CD4-positive, alpha-beta T cell treated with Interleukin-12 subunit alpha and Interleukin-12 subunit beta, for 1 hour (primary cell): ENCODE measurements at places on chromosomes 11 and 22.

- peak; percentile 68 for DNase-seq
Observed at GRCh38 chr22:39932918-39933649, 27.1 kb upstream of the TMA7B start.

GRCh38 chr11:637593-638521 lies 788 bp downstream of the DRD4 start:
- no peak for DNase-seq

DNA sequence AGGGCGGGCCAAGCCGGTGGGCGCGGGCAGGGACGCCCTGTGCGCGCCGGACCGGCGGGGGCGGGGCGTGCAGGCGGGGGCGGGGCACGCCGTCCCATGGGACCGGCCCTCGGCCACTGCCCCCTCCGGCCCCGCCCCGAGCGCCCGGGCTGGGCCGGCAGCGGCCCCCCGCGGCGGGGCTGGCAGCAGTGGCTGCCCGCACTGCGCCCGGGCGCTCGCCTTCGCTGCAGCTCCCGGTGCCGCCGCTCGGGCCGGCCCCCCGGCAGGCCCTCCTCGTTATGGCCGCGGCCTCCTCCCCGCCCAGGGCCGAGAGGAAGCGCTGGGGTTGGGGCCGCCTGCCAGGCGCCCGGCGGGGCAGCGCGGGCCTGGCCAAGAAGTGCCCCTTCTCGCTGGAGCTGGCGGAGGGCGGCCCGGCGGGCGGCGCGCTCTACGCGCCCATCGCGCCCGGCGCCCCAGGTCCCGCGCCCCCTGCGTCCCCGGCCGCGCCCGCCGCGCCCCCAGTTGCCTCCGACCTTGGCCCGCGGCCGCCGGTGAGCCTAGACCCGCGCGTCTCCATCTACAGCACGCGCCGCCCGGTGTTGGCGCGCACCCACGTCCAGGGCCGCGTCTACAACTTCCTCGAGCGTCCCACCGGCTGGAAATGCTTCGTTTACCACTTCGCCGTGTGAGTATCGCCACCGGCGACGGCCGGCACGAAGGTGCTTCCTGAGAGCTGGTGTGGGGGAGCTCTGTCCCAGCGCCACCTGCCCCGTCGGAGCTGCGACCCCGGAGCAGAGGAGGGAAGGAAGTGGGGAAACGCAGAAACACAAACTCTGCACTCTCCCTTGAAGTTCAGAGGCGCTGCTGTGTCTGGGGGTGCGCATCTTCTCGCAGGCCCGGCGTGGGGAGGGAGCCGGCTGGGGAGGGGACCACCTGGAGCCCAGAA lies at the start of gene KCNQ1:
Gene KCNQ1, plus strand, starts transcription at position 188 of the 925 bp plus-strand sequence. Its CDS starts 91 bp downstream, at position 279.
- peak; percentile 67 for DNase-seq

GRCh38 chr11:100354736-100355135 lies 332.4 kb upstream of the ARHGAP42 start:
- no peak for DNase-seq

DNA sequence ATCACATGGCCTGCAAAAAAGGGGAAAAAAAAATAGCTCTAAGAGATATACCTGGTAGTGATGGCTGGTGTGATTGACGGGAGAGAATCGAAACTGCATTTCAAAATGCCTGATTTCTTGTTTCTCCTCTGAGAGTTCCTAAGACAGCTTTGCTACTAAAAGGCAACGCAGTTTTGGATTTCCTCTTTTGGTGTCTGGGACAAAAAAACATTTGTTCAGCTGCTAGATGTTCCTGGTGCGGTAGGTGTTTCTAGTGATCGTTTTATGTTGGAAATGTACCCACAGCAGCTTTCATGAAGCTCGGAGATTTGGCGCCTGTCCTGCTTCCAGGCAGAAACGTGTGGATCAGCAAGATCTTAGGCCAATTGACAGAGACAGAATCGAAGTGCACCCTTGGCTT lies 18.1 kb downstream of the P2RX3 start:
- DNase-seq = no peak

GRCh38 chr11:118252688-118253087 lies 523 bp upstream of the MPZL3 start:
- no peak for DNase-seq

DNA sequence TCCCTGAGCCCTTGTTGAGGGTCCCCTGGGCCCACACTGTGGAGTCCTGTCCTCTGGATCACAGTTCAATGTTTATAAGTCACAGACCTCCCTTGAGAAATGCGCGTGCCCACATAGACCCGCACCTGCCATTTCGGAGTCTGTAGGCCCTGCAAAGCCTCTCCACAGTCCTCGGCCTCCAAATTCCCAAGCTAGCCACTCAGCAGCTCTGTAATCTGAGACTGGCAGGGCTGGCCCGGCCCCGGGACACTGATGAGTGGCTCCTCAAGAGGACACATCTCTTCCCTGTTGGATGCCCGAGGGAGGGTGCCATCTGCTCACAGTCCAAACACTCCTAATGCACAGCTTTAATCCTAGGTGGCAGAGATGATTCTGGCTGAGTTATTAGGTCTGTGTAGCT lies 39.1 kb downstream of the B3GAT1 start:
- no peak for DNase-seq

- DNase-seq = no peak
Observed at GRCh38 chr11:130427581-130428315, 661 bp downstream of the ADAMTS8 start.

DNA sequence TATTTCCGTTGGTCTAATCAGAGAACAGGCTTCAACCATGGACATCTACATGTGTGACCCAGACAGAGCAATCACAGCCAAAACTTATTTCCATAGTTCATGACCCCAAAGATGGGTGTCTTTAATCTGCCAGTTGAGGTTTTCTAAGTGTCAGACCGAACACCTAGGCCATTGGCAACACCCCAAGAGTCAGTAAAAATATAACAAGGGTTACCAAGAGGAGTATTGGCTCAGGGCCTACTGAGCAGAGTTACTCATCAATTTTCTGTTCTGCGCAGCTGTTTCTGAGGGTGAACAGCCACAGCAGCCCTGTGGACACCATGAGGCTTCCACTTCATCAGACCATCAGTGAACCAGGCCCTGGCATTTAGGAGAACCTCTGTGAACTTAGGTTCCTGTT lies 18.8 kb downstream of the GUCD1 start:
- no peak for DNase-seq

DNA sequence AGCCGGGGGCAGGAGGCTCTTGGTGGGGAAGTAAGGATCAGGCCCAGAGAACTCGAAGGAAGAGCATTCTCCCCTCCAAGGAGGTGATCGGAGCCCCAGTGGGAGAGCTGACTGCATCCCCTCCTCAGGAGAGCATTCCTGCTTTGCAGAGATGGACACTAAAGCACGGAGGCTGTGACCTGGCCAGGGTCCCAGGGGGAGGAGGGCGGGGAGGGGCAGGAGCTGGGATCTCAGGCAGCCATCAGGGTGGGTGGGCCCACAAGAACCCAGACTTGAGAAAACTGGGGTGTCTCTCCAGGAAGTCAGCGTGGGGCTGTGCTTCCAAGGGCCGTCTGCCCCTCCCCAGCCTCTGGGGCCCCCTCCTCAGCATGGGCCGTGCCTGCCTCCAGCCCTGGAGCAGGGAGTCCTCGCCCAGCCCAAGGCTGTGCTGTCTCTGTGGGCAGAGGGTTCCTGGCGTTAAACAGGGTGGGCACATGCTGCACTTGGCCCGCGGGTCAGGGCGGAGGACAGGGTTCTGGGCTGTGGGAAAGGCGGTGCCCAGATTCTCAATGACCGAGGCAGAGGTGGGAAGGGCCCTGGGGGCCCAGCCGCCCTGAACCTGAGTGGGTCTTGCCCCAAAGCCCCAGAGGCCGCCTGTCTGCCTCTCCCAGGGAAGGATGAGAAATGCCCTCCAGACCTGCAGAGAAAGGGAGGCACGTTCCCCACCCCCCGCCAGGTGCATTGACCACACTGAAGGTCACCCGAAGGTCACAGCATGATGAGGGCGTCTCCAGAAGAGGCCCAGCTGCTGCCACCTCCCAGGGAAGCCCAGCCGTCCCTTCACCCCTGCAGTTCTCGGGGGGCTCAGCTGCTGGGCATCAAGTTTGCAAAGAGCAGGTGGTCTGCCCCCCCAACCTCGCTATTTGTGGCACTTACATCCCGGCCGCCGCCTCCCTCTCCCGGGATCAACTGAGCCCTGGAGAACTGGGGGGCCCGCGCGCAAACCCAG lies 643 bp downstream of the CEND1 start:
- no peak for DNase-seq

GRCh38 chr11:9280655-9281301 lies 15.6 kb upstream of the DENND5A start:
- peak; percentile 66 for DNase-seq

GRCh38 chr11:75588051-75588481 lies 26.0 kb downstream of the SERPINH1 start:
- DNase-seq = no peak

DNA sequence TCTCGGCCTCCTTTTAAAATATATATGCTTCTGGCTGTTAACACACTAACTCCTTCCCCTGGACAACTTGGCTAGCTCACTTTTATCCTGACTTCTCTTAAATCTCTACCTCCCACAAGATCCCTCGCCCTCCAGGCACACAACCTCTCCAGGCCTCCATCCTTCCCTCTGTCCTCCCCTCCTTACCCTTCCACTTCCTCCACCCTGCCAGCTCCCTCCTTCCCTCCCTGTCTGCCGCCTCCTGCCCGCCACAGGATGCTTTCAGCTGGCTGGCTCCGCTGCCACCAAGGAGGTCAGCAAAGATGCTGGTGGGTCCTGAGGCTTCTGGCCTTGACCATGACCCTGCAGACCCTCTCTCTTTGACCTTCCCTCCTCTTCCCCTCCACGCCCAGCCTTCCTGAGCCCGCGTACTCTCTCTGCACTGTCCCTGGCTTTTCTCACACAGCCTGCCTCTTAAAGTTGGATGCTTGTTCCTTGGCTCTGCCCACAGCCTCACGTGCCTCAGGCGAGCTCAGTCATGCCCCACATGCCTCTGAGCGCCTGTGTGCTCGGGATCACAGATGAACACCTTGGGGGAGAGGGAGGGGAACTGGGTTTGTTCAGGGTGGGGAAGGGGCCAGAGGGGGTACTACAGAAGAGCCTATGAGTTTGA lies 6.7 kb downstream of the NFAM1 start:
- no peak for DNase-seq

GRCh38 chr11:65491614-65492386 lies 7.0 kb upstream of the MALAT1 start:
- no peak for DNase-seq

DNA sequence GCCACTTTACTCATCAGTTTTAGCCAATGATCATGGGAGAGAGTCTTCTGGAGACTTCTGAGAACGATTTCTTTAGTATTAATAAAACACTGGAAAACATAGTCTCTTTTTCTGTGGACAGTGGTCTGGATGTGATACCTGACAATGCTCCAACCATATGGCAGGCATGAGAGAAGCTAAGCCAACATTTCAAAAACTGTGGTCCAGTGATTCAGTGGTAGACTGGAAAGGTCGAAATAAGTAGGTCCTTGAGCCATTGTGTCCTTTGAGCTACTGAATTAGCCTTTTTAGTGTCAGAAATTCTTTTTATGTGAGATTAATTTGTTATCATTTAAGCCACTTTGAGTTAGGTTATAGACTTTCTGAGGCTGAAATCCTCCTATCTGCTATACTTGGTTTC lies 197.7 kb upstream of the CTSC start:
- no peak for DNase-seq

DNA sequence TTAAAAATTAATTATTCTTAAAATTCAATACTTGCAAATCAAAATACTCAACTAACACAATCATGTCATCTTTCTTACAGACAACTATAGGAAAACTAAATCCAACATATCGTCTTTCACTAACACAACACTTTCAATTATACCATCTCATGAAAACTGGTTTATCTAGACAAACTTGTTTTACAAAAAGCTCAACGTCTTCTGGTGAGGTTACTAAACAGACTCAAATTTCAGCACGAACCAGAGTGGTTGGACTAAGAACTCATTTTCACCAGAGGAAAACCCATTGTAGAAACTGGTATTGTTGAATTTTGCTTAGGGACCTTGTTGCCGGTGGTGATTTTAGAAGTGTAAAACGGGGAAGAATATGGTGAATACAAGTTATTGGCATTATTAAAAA lies 52.2 kb downstream of the NUP98 start:
- DNase-seq = no peak

GRCh38 chr11:122847466-122847865 lies 9.2 kb downstream of the CRTAM start:
- no peak for DNase-seq

- peak; percentile 80 for DNase-seq
Observed at GRCh38 chr11:117950301-117950700, 21.1 kb upstream of the TMPRSS13 start.

GRCh38 chr11:57390535-57390934 lies at the start of gene PRG2:
Gene PRG2, minus strand, starts transcription at chr11:57390650. Its CDS starts 706 bp downstream, at chr11:57389944.
- no peak for DNase-seq

- no peak for DNase-seq
Observed at GRCh38 chr22:23375031-23375827, 194.9 kb downstream of the BCR start.

DNA sequence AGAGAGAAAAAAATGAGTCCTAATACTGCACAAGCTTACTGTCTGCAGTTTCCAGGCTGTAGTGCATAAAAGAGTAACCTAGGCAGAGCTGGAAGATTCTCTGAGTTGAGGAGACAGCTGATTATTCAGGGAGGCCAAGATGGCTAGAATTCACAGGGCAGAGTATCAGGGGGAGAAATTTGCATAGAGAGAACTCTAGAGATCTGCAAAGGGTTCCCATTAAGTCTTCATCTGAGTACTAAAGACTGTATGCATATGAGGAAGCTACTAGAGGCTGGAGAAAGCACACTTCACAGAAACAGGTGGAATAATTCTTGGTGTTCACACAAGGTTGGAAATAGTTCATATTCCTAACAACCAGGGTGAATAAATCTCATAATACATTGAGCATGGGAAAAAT lies 66.6 kb upstream of the RRAS2 start:
- no peak for DNase-seq
